ENCODE measurements at places on chromosomes 3 and 15.

DNA sequence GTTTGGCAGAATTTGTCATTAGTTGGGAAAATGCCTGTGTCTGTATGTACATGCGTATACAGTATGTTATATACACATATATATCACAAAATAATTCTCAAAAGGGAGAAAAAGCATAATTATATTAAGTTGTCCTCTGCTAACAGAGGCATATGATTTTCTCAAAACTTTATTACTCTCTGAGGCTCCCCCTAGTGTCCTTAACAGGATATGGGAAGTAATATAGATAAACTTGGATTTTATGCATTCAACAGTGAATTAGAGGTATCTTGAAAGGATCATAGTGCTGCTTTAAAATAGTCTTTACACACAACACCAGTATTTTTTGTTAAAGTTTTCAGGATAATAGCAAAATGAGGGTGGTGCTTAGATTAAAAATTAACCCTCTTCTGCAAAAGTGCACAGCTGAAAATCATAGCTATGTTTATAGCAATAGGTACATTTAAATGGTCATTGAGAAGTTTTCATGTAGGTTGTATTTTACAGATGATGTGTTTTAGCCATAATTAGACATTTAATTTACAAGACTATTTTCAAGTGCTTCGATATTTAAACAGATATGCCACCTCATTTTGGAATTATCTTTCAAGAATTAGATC lies 454.0 kb upstream of the ROBO2 start:
- no peak for DNase-seq

DNA sequence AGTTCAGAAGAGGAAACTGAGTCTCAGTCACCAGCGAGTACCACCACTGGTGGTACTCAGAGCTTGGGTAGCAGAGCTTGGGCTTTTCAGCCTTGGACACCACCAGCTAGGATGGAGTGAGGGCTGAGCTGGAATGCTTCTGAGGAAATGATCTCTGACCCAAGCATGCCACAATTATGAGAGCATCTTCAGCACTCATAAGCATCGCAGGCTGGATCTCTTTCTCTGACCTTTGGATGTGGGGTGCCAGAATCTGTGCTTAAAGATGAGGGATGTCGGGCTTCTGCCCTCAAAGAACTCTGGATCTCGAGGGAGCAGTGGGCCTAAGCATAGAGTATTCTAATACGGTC lies 36.4 kb downstream of the ZNF710 start:
- DNase-seq: no peak

GRCh38 chr3:10495003-10495402 lies 10.4 kb downstream of the ATP2B2 start:
- DNase-seq: no peak

DNA sequence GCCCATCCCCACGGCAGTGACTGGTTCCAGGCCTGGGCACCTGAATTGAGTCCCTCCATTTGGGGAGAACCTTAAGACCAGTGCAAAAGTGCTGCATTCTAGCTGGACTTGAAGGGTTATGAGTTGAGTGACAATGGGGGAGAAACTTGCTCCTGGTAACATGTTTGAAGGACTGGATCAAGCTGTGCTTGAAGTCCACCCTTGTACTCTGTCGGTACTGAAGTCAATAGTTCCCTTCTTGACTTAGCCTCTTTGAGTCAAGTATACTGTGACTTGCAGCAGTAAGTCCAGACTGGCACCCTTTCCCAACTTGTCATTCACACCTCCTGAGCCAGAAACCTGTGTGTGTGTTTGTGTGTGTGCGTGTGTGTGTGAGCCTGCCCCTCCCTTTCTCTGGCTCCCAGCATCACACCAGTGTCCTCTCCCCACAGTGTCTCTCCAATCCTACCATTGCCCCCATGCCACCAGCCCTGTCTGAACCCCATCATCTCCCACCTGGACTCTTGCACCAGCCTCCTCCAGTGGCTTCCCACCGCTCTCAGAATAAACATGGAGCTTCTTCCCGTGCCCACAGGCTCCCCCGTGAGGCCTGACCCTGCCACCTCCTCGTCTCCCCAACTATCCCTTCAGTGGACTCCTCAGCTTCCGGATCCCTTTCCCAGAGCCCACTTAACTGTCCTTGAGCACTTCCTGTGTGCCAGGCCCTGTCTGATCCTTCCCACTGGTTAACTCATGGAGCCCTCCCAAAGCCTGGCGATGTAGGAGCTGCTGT lies 10.2 kb upstream of the FBLN2 start:
- no peak for DNase-seq

GRCh38 chr3:112873632-112874031 lies 27.0 kb upstream of the CD200R1L start:
- no peak for DNase-seq

DNA sequence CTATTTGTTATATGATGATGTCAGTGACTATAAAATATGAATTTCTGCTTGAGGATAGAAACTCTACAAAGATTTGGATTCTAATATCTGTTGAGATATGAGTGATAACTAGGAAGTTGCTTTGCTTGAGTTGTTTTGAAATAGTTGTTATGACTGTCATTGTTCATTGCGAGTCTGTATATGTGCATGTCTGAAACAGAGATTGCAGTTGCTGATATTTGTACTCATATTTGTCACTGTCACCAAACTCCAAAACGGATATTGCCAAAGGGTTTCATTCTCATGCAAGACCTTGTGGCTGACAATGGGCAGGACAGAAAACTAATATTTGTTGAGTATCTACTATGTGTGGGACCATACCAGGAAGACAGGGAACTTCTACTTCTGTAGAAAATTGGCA lies 240.2 kb downstream of the CD47 start:
- no peak for DNase-seq

- no peak for DNase-seq
These were observed 86.4 kb downstream of the SYNPR start for GRCh38 chr3:63364495-63364894.

GRCh38 chr15:36810656-36811449 lies 231.4 kb downstream of the CDIN1 start:
- DNase-seq: no peak

Data from stimulated activated CD4-positive, alpha-beta T cell treated with anti-CD3 and anti-CD28 coated beads, Interleukin-12 subunit alpha, Interleukin-12 subunit beta, amount 100 ng/mL, for 48 hours (primary cell).